ENCODE measurements at places on chromosomes 16 and 17.
A peak's percentile ranks its signal among the peaks of the same experiment; 100 is the strongest.

GRCh38 chr17:75242461-75243042 is 18.9 kb downstream of the GGA3 start:
- DNase-seq = no peak

- no peak for DNase-seq
Observed at GRCh38 chr16:28149011-28149888, 62.5 kb downstream of the XPO6 start.

GRCh38 chr17:48055531-48056245 is 7.5 kb downstream of the NFE2L1 start:
- peak; percentile 97 for DNase-seq

GRCh38 chr17:77369544-77369971 is 228.8 kb downstream of the SEC14L1 start:
- no peak for DNase-seq

DNA sequence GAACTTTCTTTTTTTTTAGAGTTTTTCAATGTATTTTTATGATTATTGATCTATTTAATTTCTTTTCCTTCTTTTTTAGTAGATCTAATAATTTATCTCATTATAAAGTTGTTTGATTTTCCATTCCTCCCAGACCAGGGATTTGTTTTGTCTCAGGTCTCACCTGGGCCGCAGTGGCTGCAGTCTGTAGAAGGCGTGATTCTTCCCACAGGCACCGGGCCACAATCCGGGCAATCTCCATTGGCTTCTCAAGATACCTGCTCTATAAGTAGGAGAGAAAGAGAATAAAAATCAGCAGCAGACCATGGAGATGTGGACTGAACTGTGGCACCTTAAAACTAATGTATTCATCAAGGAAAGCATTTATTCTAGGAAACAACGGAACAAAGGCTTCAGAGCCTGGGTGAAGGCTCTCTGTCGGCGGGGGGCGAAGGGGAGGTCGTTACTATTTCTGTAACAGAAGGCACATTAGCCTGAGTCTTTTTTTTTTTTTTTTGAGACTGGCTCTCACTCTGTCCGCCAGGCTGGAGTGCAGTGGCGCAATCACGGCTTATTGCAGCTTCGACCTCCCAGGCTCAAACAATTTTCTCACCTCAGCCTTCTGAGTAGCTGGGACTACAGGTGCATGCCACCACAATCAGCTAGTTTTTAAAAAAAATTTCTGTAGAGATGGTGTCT is 42.7 kb downstream of the STAT3 start:
- no peak for DNase-seq

GRCh38 chr16:67571981-67572431 is 9.7 kb downstream of the CTCF start:
- DNase-seq = peak; percentile 65

DNA sequence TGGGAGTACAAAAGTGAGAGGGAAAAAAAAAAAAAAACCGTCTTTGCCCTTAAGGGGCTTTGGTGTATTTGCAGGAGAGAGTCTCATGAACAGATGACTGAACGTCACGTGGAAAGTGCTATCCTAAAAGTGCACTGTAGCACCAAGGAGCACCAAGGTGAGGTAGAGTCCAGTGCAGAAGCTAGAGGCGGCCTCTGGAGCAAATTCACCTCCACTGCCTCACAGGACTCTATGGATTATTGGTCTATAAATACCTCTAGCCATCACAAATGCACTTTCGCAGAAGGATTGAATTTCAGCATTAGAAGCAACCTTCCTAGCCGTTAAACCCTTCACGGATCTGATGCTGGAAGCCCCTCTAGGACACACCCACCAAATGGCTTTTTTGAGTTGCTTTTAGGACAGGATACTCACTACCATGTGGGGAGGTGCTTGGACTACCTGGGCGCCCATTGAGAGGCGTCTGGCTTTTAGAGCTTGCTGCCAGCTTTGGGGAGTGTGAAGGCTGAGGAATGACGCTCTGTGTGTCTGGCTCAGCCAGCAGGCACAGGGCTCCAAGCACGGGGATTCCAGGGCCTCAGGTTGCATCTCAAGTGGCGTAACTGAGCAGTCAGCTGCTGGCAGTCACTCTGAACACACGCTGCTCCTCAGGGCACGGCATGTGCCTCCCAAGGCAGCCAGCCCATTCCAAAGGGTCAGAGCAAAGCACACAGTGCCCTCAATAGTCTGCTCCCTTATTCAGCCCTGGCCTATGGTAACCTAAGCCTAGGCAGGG is 52.7 kb downstream of the CDRT4 start:
- DNase-seq = no peak

DNA sequence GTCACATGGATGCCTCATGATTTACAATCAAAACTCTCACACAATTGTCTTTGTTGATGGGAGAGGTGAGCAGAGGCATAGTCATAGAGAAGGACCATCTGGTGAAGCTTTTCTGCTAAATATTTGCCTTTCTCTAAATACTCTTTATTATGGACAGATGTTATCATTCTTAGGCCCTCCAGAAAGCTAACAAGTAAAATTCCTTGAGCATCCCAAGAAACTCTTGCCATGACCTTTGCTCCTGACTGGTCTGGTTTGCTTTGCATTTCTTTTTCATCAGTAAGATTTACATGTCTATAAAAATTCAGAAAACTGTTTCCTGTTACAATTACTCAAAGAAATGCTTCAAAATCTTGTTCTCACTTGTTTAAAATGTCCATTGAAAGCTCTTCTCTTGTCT is 1336.6 kb upstream of the CDH8 start:
- DNase-seq = no peak

- peak; percentile 19 for DNase-seq
Observed at GRCh38 chr17:19288453-19288852, 51.3 kb downstream of the EPN2 start.

DNA sequence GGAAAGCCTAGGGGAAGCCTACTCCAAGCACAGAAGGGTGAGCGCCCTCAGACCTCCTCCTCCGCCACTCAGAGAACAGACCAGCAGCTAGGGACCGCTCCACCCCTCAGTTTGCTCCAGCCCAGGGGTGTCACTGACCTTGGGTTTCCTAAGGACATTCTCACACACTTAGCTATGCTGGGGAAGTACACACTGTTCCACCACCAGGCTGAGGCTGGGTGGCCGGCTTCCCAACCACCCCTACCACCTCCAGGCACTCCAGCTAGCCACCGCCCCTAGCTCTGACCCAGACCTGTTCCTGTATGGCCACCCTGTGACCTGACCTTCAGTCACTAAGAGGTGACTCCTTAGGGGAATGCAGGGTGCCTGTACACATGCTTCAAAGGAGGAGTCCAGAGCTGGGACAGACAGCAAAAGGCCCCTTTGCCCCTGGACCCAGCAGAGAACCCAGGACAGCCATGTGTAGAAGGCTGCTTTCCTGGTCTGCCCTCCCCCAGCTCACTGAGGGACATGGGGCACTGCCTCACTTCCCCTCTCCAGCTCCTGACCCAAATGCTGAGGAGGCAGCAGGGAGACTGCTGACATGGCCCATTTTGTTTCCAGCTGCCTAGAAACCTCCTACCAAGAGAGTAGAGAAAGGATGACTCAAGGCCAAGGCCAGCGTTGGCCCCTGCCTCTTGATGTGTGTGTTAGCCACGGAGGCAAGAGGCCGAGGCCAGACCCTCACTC is 6.7 kb downstream of the HSPB9 start:
- no peak for DNase-seq

GRCh38 chr17:46851029-46851741 is at the start of gene WNT9B:
Gene WNT9B, plus strand, starts transcription at chr17:46851583. Its CDS starts 56 bp downstream, at chr17:46851639.
- DNase-seq = no peak

GRCh38 chr16:26664086-26664485 is 402.6 kb upstream of the C16orf82 start:
- DNase-seq = no peak

DNA sequence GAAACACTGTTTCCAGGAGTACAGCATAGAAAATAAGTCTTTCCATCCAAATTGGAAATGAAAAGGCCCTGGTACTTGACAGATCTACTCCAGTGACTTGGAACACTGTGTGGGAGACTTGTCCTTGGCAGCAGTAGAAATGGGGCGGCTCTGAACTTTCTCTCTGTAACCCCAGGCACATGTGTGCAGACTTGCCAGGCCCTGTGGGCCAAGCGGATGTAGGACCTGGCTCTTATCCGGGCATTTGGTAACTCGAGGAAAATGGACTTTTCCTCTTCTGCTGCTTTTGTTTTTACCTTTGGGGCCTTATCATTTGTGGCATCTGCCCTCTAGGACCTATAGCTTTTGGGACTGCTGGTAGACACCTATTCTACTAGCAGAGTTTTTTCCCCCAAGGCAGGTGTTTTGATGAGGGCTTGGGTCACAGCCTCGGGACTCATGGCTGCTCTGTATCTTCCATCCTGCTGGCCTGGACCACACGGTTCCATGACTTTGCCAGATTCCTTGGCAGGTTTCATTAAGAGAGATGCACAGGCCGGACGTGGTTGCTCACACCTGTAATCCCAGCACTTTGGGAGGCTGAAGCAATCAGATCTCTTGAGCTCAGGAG is 43.5 kb downstream of the SMPD3 start:
- DNase-seq = no peak

GRCh38 chr16:5905935-5906334 is 808.3 kb upstream of the EEF2KMT start:
- peak; percentile 75 for DNase-seq

- DNase-seq = no peak
Observed at GRCh38 chr17:31320241-31320640, 1.2 kb downstream of the EVI2A start.

DNA sequence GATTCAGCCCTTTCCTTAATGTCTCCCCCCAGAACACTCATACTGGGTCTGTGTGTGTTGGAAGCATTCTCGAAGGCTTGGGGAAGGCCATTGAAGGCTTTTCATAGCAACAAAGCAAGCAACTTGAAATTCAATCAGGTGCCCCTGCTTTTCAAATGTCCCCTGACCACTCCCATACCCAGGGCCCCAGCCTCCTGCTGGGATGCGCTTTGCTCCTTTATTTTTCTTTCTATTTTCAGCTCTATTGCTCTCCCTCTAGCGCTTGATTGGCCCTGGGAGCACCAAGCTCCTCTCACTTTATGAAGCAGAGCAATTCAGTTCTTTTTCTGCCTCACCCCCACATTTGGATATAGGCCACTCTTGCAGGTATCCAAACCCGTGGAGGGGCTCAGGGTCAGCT is 92.0 kb downstream of the WSCD1 start:
- DNase-seq = no peak

- DNase-seq = peak; percentile 40
Observed at GRCh38 chr17:75325827-75326225, 36.6 kb upstream of the SLC25A19 start.

DNA sequence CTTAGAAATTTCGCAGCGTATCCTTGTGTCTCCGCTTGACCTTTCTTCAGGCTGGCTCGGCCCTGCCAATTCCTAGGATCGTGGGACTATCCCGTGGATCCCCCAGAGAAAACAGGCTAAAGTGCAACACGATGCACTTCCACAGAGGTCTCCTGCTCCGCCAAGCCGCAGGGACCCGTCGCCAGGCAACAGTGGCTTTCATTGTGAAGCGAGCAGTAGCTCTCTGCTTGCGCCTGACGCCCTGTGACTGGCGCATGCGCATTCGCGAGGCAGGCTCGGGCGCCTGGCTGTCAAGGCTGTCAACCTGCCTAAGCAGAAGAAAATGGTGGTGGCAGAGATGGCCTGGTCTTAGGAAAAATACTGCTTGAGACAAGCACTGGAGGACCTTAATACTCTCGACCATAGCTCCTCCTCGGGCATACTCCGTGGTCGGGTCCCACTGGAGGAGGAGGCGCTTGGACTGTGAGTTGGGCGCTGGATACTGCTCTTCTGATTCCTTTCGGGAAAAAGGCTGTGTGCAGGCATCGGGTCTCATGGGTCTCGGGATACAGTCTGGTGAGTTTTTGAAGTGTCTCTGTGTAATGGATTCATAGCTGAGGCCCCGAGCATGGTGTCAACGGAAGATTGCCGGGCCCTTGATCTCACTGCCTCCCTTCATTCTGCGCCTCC is 2336.1 kb downstream of the TP53TG3F start:
- no peak for DNase-seq

GRCh38 chr16:79329166-79329521 is 271.4 kb downstream of the MAF start:
- no peak for DNase-seq

DNA sequence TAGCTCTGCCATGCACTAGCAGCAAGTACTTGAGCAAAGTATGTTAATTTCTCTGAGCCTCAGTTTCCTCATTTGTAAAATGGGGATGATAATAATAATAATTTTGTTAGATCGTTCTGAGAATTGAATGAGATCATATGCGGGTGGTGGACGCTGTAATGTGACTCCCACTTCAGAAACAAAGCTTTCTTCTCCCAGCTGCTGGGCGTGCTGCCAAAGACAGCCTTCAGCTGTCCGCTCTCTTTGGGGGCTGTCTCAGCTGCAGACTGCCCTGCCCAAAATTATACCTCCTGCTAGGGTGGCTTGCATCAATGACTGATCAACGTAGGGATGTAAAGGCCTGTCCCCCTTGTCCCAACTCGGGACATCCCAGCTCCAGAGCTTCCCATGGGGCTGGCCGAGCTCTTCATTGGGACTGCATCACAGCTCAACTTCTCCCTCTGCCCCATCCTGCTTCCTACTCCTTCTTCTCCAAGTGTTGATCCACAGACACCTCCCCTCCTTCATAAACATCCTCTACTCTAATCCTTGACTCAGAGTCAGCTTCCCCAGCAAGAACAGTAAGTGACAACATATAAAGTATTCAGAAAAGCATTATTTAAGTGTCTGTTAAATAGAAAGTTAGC is 30.7 kb upstream of the CDH5 start:
- peak; percentile 80 for DNase-seq

GRCh38 chr17:69402052-69402451 is 12.4 kb upstream of the MAP2K6 start:
- DNase-seq = peak; percentile 88

GRCh38 chr16:89070590-89070989 is 23.1 kb upstream of the ACSF3 start:
- no peak for DNase-seq

- no peak for DNase-seq
Observed at GRCh38 chr17:37693328-37693727, 50.1 kb upstream of the DDX52 start.

GRCh38 chr17:65104973-65105372 is 32.2 kb upstream of the RGS9 start:
- DNase-seq = no peak

DNA sequence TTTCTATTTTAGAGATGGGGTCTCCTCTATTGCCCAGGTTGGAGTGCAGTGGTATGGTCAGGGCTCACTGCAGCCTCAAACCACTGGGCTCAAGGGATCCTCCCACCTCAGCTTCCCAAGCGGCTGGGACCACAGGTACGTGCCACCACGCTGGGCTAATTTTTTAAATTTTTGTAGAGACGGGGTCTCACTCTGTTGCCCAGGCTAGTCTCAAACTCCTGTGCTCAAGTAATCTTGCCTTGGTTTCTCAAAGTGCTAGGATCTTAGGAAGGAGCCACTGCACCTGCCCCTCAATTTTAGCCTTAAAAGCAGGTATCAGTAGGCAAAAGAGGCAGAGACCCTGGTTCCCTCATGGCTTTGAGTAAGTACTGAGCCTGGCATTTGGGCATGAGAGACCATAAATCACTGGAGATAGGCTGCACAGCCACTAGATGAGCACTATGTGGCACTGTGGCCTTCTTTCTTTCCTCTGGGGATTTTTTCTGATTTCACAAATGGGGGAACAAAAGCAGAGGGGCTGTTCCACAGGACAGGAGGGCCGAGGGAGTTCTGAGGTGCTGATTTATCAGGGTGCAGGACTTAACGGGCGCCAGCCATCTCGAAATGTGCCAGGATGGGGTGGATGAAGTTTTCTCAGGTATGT is 82.2 kb downstream of the PLXDC1 start:
- DNase-seq = peak; percentile 66

GRCh38 chr17:35176897-35177296 is 17.3 kb downstream of the SLC35G3 start:
- DNase-seq = no peak

GRCh38 chr16:75624921-75625334 is 1.8 kb upstream of the ADAT1 start:
- no peak for DNase-seq

- no peak for DNase-seq
Observed at GRCh38 chr16:68421076-68421475, 27.2 kb downstream of the SMPD3 start.
